Lower lobe of right lung (tissue), 2 donors: ENCODE measurements at places on chromosomes 1 and 21. TPM values are rescaled to one million over a fixed set of nuclear protein-coding genes. Genes with fewer than 3 reads are reported as not detected.

CHI3L2 gene
- 31.2 TPM for total RNA-seq

SH3BGR gene
- total RNA-seq = 4.1 TPM

OR2T11 gene
- total RNA-seq = not detected

ADCY10 gene
- 0.09 TPM for total RNA-seq

GRCh38 chr1:22816067-22816775 is 105.6 kb downstream of the EPHB2 start:
- H3K4me3 ChIP-seq = no peak overlapping the region
- H3K4me1 ChIP-seq = peaks cover 7% of the 10 kb centered on the region
- H3K36me3 ChIP-seq = no peaks in the 10 kb centered on the region
- no peak for DNase-seq
- no peaks in the 10 kb centered on the region for H3K27me3 ChIP-seq

- no peak overlapping the region for H3K27ac ChIP-seq
- no peaks in the 10 kb centered on the region for H3K36me3 ChIP-seq
- no peak overlapping the region for H3K4me3 ChIP-seq
- peak; percentile 21 for DNase-seq
- peaks cover 6% of the 10 kb centered on the region for H3K27me3 ChIP-seq
These were observed 22.8 kb upstream of the PDE9A start for GRCh38 chr21:42630626-42631025.

GRCh38 chr1:18484721-18485120 is 4.0 kb downstream of the KLHDC7A start:
- no peak overlapping the region for H3K4me3 ChIP-seq
- H3K36me3 ChIP-seq = no peaks in the 10 kb centered on the region
- H3K4me1 ChIP-seq = peaks cover 19% of the 10 kb centered on the region
- no peak overlapping the region for H3K27ac ChIP-seq

DNA sequence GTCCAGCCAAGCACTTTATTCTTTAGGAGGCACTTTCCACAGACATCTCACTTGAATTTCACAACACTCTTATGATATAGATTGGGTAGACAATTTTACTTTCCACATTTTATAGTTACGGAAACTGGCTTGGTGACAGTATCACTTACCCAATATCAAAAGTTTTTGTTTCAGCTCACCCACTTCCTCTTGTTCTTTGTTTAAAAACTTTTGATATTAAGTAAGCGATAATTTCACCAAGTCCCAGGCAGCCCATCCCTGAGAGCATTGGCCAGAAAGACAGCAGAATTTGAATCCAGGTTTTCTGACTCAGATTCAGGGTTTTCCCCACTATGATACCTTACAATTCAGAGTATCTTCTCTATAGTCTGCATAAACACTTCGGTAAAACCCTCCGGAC is 60.0 kb downstream of the LRIG2 start:
- no peaks in the 10 kb centered on the region for H3K27me3 ChIP-seq
- H3K4me3 ChIP-seq = no peak overlapping the region
- no peaks in the 10 kb centered on the region for H3K4me1 ChIP-seq
- no peak overlapping the region for H3K27ac ChIP-seq

- no peaks in the 10 kb centered on the region for H3K4me1 ChIP-seq
- H3K27me3 ChIP-seq = no peaks in the 10 kb centered on the region
- DNase-seq = peak; percentile 56
- H3K36me3 ChIP-seq = no peaks in the 10 kb centered on the region
- no peak overlapping the region for H3K4me3 ChIP-seq
These were observed 503.5 kb upstream of the PKN2 start for GRCh38 chr1:88180449-88181108.
